ENCODE measurements at places on chromosomes 11 and 22.

DNA sequence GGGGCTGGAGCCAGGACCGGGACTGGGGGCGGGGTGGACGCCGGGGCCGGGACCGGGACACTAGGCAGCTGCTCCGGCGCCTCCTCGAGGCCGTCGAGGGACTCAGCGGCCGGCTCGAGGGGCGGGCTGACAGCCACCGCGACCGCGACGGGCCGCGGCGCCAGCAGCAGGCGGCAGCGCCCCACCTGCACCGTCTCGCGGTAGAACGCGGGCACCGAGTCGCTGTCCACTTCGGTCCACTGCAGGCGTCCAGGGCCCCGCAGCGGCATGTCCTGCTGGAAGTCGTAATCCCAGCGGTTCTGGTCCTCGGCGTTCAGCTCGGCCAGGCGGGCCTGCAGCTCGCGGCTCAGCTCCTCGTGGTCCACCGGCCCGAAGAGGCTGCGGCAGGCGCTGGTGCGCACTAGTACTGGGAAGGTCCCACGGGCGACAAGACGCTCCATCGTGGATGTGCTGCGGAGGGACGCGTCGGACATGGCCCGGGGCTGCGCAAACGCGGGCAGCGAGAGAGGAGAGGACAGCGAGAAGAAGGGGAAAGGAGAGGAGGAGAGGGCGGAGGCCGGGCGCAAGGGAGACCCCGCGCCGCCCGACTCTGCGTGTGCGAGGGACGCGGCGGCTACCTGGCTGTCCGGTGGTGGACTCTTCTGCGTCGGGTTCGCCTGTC, 428 bp downstream of the CDKN1C start:
- peak overlapping the region; percentile 74 for H3K4me3 ChIP-seq
- peaks cover 20% of the 10 kb centered on the region for H3K27me3 ChIP-seq
- H3K36me3 ChIP-seq, result no peaks in the 10 kb centered on the region
- no peaks in the 10 kb centered on the region for H3K4me1 ChIP-seq
- no peak overlapping the region for H3K27ac ChIP-seq

- H3K27me3 ChIP-seq, result no peaks in the 10 kb centered on the region
- DNase-seq, result no peak
- no peak overlapping the region for H3K27ac ChIP-seq
- H3K4me1 ChIP-seq, result no peaks in the 10 kb centered on the region
- no peak overlapping the region for H3K4me3 ChIP-seq
- H3K36me3 ChIP-seq, result peaks cover 42% of the 10 kb centered on the region
Measured at GRCh38 chr11:74232311-74232950, 61.3 kb downstream of the PPME1 start.

- peak; percentile 58 for DNase-seq
- no peaks in the 10 kb centered on the region for H3K4me1 ChIP-seq
- peaks cover 39% of the 10 kb centered on the region for H3K36me3 ChIP-seq
- H3K27ac ChIP-seq, result no peak overlapping the region
- no peak overlapping the region for H3K4me3 ChIP-seq
Measured at GRCh38 chr11:118522571-118523072, 4.7 kb upstream of the TTC36 start.

GRCh38 chr11:122160841-122161590, 45.0 kb upstream of the BLID start:
- peak overlapping the region; percentile 91 for H3K27ac ChIP-seq
- H3K36me3 ChIP-seq, result peaks cover 48% of the 10 kb centered on the region
- no peaks in the 10 kb centered on the region for H3K27me3 ChIP-seq
- no peak overlapping the region for H3K4me3 ChIP-seq
- no peak for DNase-seq

- H3K4me3 ChIP-seq, result no peak overlapping the region
- no peak for DNase-seq
- no peak overlapping the region for H3K27ac ChIP-seq
- H3K36me3 ChIP-seq, result peaks cover 3% of the 10 kb centered on the region
- H3K27me3 ChIP-seq, result no peaks in the 10 kb centered on the region
Measured at GRCh38 chr22:17836992-17837742, 62.9 kb upstream of the BID start.

- no peaks in the 10 kb centered on the region for H3K4me1 ChIP-seq
- DNase-seq, result no peak
- no peaks in the 10 kb centered on the region for H3K27me3 ChIP-seq
Measured at GRCh38 chr11:1780700-1781592, 17.2 kb upstream of the CTSD start.

- no peaks in the 10 kb centered on the region for H3K36me3 ChIP-seq
- no peaks in the 10 kb centered on the region for H3K4me1 ChIP-seq
- no peaks in the 10 kb centered on the region for H3K27me3 ChIP-seq
- DNase-seq, result no peak
- H3K27ac ChIP-seq, result no peak overlapping the region
- H3K4me3 ChIP-seq, result no peak overlapping the region
Measured at GRCh38 chr11:58193391-58193790, 4.5 kb downstream of the OR9Q2 start.

DNA sequence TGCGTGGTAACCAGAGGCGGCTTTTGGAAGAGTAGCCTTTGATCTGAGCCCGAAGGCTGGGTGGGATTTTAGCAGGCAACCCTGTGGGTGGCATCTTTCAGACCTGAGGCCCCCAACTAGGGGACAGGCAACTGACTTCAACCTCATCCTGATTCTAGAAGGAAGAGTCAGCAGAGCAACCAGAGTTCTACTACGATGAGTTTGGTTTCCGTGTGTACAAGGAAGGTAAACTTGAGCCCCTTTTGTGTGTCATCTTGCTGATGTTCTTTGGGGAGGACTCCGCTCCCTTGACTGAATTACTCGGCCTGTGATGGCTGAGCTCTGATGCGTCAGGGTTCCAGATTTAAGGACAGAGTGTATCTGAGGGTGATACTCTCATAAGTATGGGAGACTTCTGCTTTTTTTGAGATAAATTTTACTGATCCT, 31.6 kb downstream of the SGSM3 start:
- DNase-seq, result no peak
- no peak overlapping the region for H3K4me3 ChIP-seq
- H3K36me3 ChIP-seq, result peaks cover 9% of the 10 kb centered on the region
- H3K4me1 ChIP-seq, result no peaks in the 10 kb centered on the region

- no peak overlapping the region for H3K4me3 ChIP-seq
- DNase-seq, result no peak
- peaks cover 13% of the 10 kb centered on the region for H3K27me3 ChIP-seq
- no peak overlapping the region for H3K27ac ChIP-seq
- H3K4me1 ChIP-seq, result no peaks in the 10 kb centered on the region
- H3K36me3 ChIP-seq, result no peaks in the 10 kb centered on the region
Measured at GRCh38 chr11:15653191-15653710, 538.5 kb downstream of the INSC start.

DNA sequence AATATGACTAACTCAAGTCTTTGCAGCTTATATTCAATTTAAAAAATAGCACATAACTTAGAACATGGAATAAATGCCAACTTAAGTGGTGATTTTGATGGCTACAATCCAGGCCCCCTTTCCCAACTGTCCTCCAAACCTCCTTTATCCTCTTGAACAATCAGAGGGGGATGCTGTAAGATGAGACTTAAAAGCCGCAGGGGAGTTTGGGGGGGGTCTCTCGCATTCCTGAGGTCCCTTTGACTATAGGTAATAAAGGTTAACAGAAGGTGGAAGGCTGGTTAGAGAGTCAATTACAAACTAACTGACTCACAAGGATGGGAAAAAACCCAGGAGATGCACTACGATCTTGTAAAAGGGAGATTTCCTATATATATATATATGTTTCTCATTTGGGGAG, 101.8 kb downstream of the KIRREL3 start:
- H3K27me3 ChIP-seq, result no peaks in the 10 kb centered on the region
- H3K4me3 ChIP-seq, result no peak overlapping the region
- no peak overlapping the region for H3K27ac ChIP-seq
- DNase-seq, result no peak

- no peak overlapping the region for H3K4me3 ChIP-seq
- no peaks in the 10 kb centered on the region for H3K27me3 ChIP-seq
- no peak overlapping the region for H3K27ac ChIP-seq
- no peaks in the 10 kb centered on the region for H3K36me3 ChIP-seq
- H3K4me1 ChIP-seq, result no peaks in the 10 kb centered on the region
- no peak for DNase-seq
Measured at GRCh38 chr11:1511937-1512496, 25.4 kb upstream of the MOB2 start.

- DNase-seq, result no peak
- H3K36me3 ChIP-seq, result no peaks in the 10 kb centered on the region
- H3K27me3 ChIP-seq, result no peaks in the 10 kb centered on the region
Measured at GRCh38 chr11:100484948-100485347, 202.1 kb upstream of the ARHGAP42 start.

DNA sequence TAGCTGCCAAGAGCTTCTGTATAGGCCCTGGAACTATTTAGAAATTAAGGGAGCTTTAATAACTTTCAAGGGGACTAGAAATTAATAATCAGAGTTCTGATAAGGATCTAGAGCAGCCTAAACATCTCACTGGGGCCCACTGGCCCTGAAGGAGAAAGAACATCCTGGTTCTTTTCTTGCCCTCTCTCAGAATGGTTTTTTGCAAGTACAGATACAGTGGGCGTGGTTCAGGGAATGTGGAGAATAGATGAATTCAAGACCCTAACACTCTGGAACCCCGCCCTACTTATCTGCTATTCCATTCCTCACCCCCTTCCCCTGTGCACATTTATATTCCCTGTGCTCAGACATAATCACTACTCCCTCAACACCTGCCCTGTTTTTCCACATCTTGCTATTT, 90.2 kb downstream of the PARVA start:
- no peak overlapping the region for H3K4me3 ChIP-seq
- H3K27me3 ChIP-seq, result no peaks in the 10 kb centered on the region
- H3K36me3 ChIP-seq, result no peaks in the 10 kb centered on the region

DNA sequence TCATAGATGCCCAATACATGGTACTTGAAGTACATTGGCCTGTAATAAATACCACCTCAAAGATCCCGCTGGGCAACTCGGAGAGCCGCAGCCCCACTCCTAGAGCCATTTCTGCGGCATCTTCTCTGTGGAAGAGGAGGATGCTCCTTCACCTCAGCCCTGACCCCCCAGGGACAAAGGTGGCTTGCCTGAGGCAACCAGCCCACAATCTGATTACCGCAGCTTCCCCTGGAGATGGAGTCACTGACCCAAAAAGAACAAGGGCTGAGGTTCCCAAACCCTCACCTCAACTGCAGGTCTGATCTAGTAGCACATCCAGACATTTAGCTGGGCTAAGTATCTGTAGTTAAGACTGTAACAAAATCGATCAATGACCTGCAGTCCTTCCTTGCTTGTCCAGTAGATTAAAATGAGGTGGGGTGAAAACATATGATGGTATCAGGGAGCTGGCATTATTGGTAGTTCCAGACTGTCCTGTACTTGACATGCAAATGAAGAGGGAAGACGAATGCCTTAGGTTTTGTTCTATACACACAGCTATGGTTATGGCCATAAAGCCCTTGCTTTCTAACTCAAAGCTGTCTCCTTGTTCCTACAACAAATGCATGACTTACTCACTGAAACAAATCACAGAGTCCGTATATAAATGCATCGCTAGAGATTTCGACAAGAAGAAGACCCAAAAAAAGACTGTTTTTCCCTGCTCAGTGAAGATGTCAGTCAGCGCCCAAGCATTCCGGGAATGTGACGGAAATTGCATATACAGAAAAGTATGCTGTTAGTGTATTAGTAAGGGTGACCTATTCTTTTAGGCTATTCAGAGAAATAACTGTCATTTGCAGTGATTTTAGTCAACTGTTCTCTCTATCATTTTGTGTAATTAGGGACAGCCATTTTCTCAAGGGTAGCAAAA, 33.7 kb downstream of the C11orf71 start:
- peak; percentile 86 for DNase-seq
- peaks cover 21% of the 10 kb centered on the region for H3K4me1 ChIP-seq
- H3K27ac ChIP-seq, result peak overlapping the region; percentile 72
- peak overlapping the region; percentile 25 for H3K4me3 ChIP-seq

Data from GM23248 (cell line).